Activated naive CD8-positive, alpha-beta T cell treated with anti-CD3 and anti-CD28 coated beads, Interleukin-2, amount 50 U/mL, for 24 hours (primary cell): ENCODE measurements at places on chromosomes 5 and 9.

GRCh38 chr9:6897207-6897822 lies 139.5 kb downstream of the KDM4C start:
- DNase-seq: no peak

DNA sequence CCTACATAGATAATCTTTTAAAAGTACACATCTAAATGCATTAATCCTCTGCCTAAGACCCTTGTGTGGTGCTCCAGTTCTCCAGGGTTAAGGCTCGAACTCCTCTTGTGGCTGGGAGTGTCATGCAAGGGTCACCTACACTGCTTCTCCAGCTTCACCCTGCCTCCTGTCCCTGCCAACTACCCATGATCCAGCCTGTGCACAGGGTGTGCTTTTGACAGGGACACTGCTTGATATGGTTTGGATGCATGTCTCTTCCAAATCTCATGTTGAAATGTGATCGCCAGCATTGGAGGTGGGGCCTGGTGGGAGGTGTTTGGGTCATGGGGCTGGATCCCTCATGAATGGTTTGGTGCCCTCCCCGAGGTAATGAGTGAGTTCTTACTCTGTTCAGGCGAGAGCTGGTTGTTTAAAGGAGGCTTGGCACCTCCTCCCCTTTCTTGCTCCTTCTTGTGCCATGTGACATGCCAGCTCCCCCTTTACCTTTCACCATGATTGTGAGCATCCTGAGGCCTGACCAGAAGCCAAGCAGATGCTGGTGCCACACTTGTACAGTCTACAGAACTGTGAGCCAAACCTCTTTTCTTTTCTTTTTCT lies 48.5 kb downstream of the SLC22A5 start:
- no peak for DNase-seq

DNA sequence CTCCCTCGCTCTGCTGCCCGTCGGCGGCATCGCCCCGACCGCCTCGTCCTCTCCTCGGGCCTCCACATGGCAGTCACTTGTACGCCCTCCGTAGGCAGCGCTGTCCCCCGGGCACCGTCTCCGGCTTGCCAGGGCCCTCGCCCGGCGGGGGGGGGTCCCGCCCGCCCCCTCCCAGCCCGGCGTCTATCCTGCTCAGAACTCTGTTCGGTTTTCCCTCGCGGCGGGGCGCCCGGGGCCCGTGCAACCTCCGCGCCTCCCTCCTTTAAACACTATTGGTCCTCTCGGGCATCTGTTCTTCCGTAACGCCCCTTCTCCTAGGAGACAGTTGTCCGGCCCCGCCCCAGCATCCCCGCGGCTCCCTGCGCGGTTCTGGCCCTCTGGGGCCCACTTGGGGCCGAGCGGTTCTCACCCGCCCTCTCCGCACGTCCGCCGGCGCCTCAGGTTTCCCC lies 831 bp downstream of the ODF2 start:
- peak; percentile 75 for DNase-seq

DNA sequence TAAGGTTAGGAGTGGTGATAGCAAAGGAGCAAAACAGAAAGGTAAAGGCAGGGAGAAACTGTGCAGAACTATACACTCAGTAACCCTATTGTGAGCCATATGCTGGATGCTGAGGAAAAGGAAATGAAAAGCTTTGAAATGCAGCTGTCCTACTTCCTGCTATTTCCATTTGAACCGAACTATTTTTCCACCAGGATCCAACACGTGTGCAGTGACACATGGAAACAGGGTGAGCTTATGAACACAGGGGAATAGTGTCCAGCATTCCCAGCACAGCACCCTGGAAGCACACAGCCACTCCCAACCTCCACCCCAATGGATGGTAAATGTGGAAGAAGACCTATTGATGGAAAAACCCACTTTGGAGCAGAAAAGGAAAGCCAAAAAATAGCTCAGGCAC lies 69.0 kb upstream of the SLC12A2 start:
- no peak for DNase-seq

DNA sequence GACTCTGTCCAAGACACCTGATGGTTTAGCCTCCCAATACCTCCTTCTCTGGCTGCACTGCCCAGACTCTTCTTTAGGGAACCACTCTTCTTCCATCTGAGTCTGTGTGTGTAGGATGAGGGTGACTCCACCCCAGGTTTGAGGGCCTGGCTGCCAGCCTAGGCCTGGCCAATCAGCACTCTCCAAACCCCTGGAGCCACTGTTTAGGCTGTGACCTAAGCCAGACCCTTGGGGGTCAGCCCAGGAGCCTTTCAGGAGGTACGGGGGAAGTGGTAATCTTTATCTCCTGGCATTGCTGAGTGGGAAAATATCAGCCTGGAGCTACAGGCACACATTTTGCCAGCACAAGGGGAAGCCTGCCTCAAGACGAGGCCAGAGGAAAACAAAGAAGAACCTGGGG lies 6.2 kb upstream of the ERGIC1 start:
- DNase-seq: no peak

- no peak for DNase-seq
These were observed 33.2 kb upstream of the CSF1R start for GRCh38 chr5:150119421-150120061.

DNA sequence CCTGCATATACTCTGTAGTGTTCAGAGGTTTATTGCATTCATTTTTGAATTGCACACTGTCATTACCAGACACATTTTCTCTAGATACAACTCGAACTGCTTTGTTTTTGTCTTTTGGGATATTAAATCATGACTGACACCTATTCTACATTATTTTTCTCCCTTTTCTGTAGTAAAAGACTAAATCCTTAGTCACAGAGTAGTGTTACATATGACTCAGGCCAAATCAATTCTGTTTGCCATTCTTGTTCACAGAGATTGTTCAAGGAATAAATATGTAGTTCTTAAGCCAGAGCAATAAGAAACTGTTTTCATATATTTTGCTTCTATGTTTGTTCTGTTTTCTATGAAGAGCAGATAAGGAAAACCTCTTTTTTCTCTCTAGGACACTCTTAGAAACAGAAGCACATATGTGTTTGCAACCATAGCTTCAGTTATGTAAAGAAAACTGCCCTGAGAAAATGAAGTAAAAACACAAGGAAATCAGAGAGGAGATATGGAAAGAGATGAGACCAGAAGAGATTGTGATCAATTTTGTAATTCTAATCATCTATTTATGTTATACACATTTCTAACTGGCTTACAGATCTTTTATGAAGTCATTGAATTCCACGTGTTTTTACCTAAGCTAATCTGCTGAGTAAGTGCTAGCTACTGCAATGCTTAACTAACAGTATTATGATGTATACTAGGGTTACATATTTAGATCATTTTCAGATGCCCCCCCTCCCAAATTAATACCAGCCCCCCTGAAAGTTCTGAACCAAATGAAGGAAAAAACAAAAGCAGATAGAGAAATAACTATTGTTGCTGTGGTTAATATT lies 1995.6 kb upstream of the CDH6 start:
- no peak for DNase-seq

DNA sequence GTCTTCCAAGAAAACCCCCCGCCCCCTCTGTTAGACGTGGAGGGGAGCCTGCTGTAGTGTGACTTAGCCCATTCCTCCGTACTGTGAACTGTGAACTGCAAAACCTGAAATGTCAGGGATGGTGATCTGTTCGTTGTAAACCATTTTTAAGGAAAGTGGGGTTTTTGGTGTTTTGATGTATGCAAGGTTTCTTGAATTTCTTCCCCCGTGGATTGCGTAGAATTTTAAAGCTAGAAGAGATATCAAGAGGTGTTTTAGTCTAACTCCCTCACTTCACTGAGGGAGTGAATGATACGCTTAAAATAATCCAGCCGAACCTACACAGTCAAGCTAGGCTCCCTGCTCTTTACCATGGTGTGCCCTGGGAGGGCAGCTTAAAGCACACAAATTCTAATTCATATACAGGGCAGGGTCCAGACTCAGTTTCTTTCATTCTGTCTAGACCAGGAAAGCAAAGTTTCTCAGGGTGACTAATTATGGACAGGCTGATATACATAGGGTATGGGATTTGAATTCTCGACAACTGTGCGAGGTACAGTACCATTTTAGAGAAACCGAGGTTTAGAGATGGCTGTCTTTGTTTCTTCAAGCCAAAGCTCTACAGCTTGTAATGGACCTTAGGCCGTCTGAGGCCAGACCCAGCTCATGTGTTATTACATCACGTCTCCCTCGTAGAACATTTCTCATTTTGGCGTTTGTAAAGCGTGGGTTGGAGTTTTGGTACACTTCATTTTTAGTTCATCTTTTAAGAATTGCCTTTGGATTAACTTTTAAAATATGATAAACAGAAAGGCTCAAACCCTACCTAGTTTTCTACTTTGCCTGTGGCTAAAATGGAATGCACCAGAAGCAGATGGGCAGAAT lies 2.7 kb downstream of the PTGER4 start:
- no peak for DNase-seq

- no peak for DNase-seq
These were observed 129.8 kb upstream of the IL12B start for GRCh38 chr5:159459951-159460538.

- DNase-seq: no peak
These were observed 5.3 kb downstream of the BRD3 start for GRCh38 chr9:134062461-134063087.

DNA sequence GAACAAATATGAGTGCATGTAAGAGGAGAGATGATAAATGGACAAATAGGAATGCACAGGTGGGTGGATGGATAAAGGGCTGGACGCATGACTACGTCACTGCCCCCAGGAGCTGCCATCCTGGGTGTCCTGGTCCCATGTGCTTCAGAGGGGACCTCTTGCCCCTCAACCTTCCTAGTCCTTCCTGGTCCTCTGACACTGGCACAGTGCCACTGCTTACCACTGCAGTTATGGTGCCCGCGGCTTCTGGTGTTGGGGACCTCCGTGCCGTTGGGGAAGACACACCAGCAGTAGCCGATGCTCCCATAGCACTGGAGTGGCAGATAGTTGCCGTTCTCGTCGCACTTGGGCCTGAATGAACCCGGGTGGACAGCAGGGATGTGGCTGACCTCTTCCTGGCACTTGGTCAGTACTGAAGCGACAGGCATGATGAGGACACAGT lies 9.8 kb downstream of the CD74 start:
- no peak for DNase-seq

- DNase-seq: no peak
These were observed 48.2 kb downstream of the CSNK1A1 start for GRCh38 chr5:149503006-149503405.

DNA sequence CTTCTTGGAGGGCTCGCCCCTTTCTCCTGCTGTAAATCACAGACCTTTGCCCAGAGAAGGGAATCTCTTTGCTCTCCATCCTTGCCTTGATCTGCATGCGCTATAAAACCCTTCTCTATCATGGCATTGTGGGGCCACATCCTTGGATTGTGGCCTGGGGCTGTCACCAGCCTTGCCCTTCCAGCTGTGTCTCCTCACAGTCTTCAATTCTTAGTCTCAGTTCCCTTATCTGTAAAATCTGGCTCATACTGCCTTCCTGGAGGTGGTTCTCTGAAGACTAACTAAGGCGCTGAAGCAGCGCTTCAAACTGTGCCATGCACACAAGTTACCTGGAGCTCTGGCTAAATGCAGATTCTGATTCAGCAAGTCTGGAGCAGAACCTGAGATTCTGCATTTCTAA lies 53.4 kb upstream of the RARS1 start:
- DNase-seq: no peak

DNA sequence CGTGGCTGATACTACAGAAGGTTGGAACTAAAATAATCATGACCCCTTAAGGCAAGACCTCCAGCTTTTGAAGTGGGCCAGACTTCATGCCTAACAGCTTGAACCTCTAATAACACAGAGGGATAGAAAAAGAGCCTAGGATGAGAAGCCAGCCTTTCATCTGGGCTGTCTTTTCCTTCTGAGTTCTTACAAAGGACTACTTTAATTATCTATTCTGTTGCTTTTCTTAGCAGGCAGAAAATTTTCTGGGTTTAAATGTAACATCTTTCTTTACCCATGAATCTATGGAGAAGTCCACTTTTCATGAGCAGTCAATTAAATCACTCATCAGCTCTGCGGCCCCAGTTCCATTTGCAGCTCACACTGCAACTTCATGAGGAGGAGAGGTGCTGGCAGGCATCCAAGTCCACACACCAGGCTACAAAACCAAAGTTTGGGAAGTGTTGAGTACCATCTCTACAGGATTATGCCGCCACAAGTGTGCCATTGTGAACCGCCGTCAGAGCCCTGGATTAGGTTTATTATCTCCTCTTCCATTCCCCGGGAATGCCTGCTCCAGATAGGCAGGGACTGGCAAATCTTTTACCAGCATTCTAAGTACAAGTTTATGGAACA lies 192.0 kb downstream of the TLE4 start:
- DNase-seq: no peak

- peak; percentile 80 for DNase-seq
These were observed 13.5 kb upstream of the NDFIP1 start for GRCh38 chr5:142095035-142095434.

GRCh38 chr5:149108651-149109280 lies 32.5 kb upstream of the ABLIM3 start:
- DNase-seq: no peak

- DNase-seq: no peak
These were observed 341.2 kb upstream of the WWC1 start for GRCh38 chr5:167950126-167950721.
